ENCODE measurements at places on chromosomes 5 and 9. TPM values are rescaled to one million over a fixed set of nuclear protein-coding genes. Genes with fewer than 3 reads are reported as not detected.

DNA sequence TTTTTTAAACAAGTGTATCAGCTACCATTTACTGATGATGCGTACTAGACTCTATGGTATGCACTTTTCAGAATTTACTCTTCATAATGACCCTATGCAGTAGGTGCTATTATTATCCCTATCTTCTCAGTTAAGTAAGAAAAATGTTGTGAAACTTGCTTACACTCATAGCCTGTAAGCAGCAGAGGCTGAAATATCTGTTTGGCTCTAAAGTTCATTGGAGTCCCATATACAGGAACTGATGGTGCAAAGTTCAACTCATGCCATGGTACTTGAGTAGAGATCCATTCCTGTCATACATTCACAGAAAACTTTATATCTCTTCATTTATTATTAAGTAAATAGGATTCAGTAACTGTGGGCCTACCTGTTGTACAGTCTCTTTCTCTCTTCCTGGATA lies 41.4 kb upstream of the CCDC112 start:
- no peak for DNase-seq

GRCh38 chr5:40399349-40399748 lies 280.4 kb upstream of the PTGER4 start:
- DNase-seq, result no peak

DNA sequence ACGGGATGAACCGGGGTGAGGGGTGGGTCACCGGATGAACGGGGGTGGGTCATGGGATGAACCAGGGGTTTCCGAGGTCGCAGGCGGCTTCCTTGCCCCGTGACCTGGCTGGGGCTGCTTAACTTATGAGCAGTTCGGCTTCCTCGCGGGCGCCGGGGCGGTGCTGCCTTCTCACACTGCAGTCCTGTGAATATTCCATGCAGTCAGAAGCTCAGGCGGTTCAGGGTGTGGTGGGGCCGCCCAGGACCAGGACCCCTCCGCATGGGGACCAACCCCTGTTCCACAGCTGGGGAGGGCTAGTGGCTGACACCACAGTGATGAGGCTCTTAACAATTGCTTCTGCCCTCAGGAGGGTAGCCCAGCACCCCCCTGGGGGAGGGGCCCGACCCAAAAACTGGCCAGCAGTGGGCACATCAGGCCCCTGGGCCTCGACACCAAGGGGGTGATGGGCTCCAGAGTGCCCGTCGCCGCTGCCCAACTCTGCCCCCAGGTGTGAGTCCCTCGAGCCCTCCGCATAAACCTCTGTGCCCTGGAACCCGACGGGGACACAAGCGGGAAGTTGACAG lies 30.9 kb upstream of the SLC9A3 start:
- DNase-seq, result no peak

DNA sequence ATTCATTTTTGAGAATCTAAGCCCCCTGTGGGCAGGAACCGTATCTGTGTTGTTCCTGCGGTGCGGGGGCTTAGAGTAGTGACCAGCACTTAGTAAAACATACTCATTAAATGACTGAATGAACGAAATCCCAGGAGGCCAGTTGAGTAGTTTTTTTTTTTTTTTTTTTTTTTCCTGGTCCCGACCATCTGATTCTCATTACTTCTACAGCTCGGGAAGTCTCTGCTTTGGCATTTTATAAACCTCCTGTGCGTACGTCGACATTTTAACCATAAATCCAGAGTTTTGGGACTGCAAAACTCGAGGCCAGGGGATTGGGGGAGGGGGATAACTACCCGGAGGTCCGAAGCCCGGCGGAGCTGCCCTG lies 31.5 kb upstream of the SPRY4 start:
- DNase-seq, result no peak

- DNase-seq, result no peak
These were observed 56.7 kb upstream of the RPS23 start for GRCh38 chr5:82334856-82335255.

DNA sequence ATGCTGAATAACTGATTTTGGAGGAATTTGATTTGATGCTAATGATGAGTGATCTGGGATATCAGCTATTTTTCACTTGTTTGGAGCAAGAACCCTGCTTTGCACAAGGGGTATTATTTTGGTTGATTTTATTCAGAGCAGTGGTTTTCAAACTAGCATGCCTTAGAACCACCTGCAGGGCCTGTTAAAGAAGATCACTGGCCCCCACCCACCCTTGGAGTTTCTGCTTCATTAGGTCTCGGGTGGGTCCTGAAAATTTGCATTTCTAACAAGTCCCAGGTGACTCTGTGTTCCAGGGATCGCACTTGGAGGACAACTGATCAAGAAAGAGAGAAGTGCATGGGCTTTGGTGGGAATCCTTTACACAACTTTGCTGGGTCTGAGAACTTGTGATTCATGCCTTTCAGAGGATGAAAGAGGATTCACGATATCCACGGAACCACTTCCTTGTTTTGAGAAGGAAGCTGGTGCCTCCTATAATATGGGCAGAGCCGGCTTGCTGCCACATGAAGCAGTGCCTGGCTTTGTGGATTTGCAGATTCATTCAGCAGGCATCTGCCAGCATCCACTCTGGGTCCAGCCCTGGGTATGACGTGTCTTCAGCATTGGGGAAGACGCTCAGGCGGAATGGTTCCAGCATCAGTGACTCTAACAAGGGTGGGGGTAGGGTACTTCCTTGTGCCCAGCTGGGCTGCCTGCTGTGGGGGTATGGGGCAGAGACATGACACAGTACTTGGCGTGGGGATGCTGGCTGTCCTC lies 106.6 kb upstream of the PITX1 start:
- no peak for DNase-seq

DNA sequence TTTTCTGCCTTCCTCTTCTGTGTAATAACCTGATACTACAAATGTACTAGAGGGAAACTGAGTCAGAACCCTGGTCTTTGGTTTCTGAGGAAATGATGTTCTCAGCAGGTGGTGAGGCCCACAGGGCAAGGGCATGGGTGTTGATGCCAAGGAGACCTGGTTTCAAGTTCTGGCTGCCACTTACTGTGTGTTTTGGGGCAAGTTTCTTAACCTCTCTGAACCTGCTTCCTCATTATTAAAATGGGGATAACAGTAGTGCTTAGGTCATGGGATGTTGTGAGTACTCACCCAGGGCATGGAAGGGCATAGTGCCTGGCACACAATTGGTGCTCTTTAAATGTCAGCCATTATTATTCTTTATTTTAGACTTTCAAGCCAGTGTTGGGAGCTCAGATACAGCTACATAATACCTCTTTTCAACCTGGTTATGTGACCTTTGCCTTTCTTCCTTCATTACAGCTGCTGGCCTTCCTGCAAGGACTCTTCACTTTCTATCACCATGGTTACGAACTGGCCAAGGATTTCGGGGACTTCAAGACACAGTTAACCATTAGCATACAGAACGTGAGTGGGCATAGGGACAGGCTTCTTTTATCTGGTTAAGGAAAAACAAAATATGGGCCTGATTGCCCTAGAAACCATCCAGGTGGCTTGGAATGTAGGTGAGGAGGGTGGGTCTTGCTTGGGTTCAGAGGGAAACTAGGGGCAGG lies 131.5 kb downstream of the ARHGAP26 start:
- DNase-seq, result no peak

GRCh38 chr5:113575074-113575473 lies 61.6 kb downstream of the YTHDC2 start:
- DNase-seq, result no peak

GRCh38 chr9:26856413-26857032 lies 36.1 kb downstream of the CAAP1 start:
- no peak for DNase-seq

DNA sequence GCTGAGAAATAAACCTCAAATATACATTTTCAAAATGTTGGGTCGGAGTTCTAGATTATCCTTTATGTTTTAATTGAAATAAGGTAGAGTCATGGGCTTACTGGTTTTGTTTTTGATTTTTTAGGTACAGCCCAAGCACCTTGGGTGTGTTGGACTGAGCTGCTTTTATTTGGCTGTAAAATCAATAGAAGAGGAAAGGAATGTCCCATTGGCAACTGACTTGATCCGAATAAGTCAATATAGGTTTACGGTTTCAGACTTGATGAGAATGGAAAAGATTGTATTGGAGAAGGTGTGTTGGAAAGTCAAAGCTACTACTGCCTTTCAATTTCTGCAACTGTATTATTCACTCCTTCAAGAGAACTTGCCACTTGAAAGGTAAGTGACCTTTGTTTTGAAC lies 3.6 kb downstream of the CCNG1 start:
- DNase-seq, result no peak

DNA sequence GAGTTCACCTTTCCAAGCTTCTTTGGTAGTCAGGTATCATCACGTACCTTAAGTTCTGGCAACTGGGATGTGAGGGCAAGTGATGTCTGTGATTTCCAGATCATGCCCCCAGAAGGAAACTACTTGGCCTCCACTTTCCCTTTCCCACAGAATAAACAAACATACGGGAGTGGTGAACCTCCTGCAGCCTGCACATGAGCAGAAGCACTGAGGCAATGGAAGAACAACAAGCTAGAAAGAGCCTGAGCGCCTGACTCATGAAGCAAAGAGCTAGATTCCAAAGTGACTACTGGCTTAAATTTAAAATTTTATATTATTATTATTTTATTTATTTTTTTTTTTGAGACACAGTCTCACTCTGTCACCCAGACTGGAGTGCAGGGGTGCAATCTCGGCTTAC lies 35.0 kb downstream of the ARL15 start:
- DNase-seq, result no peak

- no peak for DNase-seq
These were observed 349.2 kb downstream of the GADD45G start for GRCh38 chr9:89953824-89954615.

DNA sequence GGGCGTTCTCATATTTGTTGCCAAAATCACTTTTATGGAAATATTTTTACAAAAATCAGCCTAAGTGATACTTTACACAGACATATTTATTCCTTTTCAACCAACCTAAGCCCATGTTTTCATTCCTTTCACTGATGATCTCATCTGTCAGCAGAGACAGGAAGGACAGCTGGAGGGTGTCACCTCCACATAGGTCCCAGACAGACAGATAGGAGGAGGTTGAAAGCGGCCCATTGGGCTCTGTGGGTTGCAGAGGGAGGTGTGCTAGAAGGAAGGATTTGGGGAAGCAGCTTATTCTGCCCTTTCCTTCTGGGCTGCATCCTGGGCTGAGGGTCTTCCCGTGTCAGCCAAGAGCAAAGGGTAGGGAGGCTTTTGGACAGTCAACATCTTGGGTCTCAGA lies 26.0 kb upstream of the SEMA4D start:
- DNase-seq, result peak; percentile 37

The MLANA gene
- total RNA-seq, result not detected

The ROR2 gene
- total RNA-seq, result not detected

The TICAM2 gene
- total RNA-seq, result 0.72 TPM

The DPP7 gene
- 308 TPM for total RNA-seq

The FOXI1 gene
- not detected for total RNA-seq

The GFM2 gene
- total RNA-seq, result 33.2 TPM

The ANKRA2 gene
- 22.3 TPM for total RNA-seq

The GPR107 gene
- total RNA-seq, result 21.3 TPM

Data from CD8-positive, alpha-beta memory T cell (primary cell).